ENCODE measurements at places on chromosomes 16 and 17.

DNA sequence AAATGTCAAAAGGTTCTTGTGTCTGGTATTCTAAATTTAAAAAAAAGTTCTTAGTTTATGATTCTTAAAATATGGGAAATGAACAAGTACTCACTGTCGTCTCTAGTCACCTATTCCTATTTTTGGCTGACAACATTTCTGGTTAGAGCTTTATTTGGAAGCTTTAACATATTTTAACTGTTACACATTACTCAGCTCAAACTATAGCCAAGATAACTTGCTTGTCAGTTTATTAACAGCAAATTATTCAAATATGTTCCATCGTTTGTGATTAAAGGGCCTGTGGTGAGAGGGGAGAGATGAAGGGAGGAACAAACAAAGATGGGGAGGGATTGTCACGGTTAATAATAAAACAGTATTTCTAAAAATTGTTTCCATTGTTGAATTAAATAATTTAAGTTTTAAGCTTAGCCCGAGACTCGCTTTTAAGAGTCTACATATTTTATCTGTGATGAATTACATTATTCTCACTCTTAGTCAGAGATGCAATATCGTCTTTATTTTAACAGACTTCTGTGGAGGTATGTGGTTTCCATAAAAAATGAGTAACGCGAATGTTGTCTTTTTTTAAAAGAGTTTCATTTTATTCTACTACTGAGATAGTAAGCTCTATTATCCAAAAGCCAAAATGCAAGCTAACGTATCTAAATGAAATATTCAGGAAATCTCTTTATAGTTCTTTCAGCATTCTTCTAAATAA lies 321.9 kb upstream of the PMFBP1 start:
- no peak for DNase-seq

DNA sequence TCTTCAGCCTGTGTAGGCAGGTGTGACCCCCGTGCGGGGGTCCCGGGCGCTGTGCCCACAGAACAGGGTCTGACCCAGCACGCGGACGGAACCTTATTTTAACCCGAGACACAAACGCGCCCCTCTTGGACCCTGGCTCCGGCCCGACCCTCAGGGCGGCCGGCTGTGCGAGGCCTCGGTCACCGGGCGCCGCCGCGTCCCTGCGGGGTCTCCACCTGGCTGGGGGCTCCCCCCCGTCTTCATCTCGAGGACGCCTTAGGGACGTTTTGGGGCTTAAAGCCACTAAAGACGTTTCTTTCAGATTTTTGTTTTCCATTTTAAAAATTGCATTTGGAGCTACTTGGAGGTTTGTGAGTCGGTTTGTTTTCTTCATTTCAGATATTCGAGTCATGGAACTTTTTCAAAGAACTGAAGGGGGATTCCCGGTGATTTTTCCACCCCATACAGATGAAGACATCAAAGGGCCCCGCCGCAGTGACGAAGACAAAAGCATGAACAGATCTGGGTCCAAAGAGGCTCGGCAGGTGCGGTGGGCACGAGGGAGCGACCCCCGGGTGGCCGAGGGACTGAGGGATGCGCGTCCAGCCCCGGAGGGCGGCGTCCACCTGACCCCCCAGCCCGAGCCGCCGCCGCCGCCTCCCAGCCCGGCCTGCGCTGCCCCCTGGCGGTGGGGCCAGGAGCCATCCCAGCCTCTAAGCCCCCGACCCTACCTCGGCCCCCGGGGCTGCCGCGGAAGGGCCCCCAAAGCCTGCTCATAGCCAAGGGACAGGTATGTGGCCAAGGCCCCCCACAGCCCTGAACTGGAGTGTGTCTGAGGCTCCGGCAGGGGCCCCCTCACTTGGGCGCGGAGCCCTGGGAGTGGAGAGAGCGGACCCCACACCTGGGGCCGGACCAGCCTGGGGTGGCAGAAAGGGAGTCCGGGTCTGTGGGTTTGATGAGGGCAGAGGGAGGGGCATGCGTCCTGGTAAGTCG lies 3.8 kb upstream of the CD7 start:
- DNase-seq = no peak

DNA sequence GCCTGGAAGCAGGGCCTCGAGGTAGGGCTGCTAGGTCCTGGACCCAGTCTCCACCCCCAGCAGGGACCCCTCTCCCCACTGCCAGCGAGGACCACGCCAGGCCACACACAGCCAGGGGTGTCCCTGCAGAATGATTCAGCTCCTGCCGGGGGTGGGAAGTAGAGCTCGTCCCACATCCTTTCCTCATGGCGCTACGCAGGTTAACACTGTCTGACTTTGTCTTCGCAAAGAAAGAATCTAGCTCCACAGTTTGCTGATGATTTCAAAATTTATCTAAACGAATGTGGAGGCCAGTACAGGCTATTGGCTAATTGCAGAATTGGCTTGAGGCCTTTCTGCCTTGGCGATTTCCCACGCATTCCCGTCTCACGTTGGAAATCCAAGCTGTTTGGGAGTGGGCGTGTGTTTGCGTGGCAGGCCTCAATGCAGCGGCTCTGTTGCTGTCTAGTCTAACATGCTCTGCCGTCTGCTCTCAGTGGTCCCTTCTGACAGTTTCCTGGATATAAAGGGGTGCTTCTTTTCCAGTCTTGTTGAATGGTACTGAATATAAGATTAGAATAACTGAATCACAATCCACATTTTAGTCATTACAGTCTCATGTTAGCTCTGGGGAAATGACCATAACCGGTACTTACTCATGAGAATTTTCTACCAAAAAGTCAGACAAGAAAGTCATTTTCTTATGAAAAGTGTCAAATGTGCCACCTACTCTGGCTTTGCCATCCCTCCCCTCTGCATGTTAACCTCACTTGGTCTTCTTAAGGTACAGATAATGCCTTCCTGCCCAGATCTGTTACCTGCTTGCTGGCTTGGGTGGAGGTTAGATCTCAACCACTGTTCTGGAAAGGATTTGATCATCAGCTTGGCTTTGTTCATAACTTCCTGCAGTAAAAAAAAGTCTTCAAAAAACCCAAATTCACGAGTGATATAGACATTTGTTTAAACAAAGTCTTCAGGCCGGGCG lies 252.4 kb downstream of the NTN1 start:
- DNase-seq = no peak

GRCh38 chr17:19305761-19306159 lies 56.8 kb downstream of the B9D1 start:
- DNase-seq = no peak

DNA sequence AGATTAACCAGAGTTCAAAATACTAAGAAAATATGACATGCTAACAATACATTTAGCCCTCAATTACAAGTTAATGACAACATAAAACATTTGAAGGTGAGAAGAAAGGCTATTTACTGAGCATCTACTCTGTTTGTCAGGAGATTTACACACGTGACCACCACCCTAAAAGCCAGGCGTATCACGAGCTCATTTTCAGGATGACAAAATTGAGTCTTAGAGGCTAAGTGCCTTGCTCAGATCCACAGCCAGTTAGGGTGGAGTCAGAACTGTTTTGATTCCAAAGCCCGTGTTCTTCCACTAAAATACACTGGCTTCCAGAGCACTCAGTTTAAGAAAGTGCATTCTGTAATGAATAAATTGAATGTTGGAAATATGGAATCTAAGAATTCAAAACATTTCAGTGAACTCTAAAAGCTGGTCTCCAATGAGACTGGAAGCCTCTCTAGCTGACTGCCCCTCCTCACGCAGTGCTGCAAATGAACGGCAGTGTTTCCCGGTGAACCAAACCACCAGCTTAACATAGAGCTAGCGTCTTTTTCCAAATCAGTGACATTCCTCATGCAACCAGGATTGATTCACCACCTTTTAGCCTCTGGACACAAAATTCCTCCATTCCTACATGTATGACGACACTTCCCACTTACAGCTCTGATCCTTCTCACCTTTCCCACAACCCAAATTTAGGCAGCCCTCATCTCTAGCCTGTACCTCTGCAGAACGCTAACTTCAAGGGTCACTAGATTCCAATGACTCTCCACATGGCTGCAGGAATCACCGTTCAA lies 5.9 kb downstream of the ZDHHC7 start:
- no peak for DNase-seq

GRCh38 chr16:78435260-78435659 lies 335.8 kb downstream of the WWOX start:
- DNase-seq = no peak

DNA sequence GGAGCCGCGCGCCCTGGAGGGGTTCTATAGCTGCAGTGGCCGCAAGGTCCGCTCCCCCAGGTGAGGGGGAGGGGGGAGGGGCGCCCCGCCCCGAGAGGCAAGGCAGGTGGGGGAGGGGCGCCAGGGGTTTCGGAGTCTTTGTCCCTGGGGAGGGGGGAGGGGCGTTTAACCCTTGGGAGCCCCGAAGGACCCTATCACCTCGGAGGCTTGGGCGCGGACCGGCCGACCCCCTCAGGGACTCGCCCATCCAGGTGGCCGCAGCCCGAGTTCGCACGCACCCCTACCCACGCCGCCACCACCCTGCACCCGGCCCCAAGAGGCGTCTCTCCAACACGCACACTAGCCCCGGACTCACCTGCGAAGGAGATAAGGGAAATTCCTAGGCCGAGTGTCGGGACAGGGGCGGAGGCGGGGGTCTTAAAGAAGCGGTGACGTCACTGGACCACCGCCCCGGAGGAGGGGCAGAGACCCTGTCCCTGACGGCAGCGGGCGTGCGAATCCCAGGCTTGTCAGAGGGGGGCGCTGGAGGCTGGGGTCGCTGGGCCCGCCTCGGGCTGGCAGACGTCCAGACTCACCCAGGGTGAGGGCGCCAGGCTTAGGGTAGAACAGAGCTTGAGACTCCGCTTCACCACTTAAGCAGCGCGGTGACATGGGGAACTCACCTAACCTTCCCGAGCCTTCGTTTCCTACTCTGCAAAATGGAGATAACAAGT lies at the start of gene CLDN6:
CLDN6 (minus strand) TSS at position 390 of the 713 bp plus-strand sequence. CDS start 2,162 bp downstream, outside the sequence.
- DNase-seq = no peak

DNA sequence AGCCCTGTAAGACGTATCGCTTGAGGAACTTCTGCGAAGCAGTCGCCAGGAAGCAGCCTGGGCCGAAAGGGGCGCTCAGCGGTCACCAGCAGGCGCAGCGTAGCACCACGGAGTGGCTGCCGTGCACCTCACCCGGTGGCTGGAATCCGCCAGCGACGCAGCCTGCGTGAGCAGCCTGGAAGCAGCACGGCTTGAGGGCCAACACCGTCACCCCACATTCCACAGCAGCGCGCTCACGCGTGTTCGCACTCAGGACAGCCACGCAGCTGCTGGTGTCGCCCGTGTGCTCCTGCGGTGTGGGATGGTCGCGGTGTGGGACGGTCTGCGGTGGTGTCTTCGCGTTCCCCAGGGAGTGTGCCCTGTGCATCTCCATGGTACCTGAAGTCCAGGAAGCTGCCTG lies 9.6 kb downstream of the UBE2I start:
- DNase-seq = no peak

DNA sequence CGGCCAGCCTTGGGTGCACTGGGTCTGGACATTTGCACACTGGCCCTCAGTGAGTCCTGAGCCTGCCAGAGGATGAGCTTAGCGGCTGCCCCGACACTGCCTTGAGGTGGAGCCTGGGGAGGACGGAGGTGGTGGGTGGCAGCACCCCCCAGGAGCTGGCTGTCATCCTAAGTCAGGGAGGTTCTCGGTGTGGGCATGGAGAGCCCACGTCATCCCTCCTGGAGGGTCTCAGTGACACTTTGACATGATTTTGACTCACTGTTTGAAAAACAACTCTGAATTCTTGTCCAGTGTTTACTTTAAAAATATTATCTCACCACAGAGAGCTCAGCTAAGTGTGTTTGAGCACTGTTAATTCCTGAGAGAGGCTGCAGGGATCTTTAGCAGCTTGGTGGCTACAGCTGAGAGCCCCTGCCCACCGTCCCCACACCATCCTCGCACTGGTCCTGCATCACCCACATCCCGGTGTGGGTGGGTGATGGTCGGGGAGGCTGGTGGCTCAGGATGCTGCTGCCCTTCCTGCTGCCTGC lies 63.1 kb downstream of the BANP start:
- no peak for DNase-seq

DNA sequence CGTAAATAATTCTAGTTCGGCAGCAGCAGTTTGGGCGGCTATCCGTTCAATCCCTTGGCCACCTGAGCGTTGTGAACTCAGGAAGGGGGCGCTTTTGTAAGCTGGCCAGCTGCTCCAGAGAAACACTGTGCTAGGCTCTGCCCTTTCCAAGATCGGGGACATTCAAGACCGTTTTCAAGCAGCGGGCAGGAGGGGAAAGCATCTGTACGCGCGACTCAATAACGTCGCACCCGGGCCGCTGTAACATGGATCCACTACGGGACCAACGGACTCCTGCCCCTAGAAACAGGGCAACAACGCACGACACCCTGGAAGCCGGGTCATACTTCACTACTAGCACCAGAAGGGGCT lies 463 bp downstream of the TOP2A start:
- no peak for DNase-seq

DNA sequence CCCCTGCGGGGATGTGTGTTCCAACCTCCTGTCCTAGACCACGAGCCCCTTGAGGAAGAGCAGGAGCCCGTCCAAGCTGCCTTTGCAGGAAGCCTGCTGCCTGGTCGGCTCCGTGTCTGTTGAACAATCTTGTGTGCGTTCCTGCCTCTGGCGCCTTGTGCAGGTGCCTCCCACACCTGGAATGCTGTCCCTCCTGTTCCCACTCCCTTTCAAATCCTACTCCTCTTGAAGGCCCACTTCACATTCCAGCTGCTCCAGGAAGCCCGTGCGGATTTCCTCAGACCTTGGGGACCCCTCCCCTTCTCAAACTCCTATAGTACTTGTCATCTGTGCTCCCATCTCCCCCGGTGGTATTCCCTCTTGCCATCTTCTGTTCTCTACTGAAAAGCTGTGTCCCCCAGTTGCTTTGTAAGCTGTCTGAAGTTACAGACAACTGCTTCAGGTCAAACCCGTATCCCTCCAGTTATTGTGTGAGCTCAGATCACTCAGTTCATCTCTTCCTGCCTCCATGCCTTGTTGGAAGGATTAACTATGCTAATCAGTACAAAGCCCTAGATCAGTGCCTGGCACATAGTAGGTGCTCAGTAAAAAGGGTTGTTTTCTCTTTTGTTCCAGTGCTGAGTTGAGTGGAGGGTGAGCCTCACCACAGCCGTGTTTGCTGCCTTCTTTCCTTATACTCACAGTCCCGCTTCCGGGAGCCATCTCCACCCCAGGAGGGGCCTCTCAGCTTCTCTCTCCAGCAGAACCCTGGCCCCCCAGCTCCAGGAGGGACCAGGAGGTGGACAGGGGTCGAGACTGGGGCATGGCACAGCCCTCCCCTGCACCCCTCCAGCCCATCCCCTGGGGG lies 241.8 kb upstream of the CIBAR2 start:
- DNase-seq = no peak

- no peak for DNase-seq
Measured at GRCh38 chr17:81412490-81413093, 17.3 kb downstream of the BAHCC1 start.

Data from NCI-H1436 (cell line).